ENCODE measurements at places on chromosomes 16 and 17.

- no peak for DNase-seq
Measured at GRCh38 chr17:39737760-39738567, at the start of gene GRB7. Gene GRB7 (plus strand): TSS chr17:39737938. CDS start chr17:39742302, 4,364 bp downstream.

GRCh38 chr16:77760800-77761199, 27.6 kb upstream of the VAT1L start:
- DNase-seq, result no peak

DNA sequence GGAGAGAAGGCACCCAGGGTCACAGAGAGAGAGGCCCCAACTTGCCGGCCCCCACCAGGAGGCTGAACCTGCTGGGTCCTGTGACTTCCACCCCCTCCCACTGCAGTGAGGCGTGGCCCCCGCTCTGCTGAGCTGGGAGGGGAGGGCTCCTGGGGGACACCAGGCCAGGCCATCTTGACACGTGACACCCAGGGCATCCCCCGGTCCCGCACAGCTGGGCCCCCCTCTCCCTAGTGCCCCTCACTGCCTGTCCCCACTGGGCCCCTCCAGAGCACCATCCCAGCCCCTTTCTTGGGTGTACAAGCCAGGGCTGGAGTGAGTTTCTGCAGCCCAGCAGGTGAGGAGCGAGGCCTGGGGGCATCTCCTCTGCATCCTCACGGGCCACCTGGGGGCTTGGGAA, 12.4 kb downstream of the UBALD1 start:
- DNase-seq, result no peak

- DNase-seq, result no peak
Measured at GRCh38 chr17:65987988-65988387, 203.9 kb downstream of the CEP112 start.
